ENCODE measurements at places on chromosomes 1 and 21.
A peak's percentile ranks its signal among the peaks of the same experiment; 100 is the strongest.

- DNase-seq = peak; percentile 31
Measured at GRCh38 chr1:236103646-236104218, 38.6 kb upstream of the GPR137B start.

GRCh38 chr1:219120624-219121544 is 52.8 kb upstream of the LYPLAL1 start:
- peak; percentile 68 for DNase-seq

DNA sequence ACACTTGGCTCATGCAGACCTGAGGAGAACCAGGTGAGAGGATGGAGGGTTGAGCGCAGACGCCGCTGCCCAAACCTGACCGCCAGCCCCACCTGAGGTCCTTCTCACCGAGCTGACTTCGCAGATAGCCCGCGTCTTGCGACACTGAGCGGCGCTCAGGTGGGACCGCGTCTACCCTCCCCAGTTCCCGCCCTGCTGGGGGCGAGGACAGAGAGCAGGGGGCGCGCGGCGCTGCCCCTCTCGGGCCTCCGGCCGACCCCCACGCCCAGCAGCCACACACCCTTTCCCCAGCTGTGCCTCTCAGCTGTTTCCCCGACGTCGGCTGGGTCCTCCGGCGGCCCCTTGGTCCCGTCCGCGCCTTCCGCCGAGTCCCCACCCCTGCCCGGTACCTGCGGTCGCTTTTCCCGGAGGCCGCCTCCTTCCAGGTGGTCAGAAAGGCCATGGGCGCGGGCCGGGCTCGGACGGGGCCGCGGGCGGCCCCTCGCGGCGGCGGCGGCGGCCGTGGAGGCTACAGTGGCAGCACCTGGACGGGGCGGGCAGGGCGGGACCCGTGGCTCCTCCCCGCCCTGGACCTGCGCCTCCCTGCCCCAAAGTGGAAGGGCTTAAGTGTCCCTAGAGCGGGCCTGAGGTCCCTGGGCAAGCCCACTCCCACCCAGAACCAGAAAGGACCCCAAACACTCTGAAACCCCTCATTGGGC is 14.4 kb upstream of the TTC39A start:
- DNase-seq = no peak

DNA sequence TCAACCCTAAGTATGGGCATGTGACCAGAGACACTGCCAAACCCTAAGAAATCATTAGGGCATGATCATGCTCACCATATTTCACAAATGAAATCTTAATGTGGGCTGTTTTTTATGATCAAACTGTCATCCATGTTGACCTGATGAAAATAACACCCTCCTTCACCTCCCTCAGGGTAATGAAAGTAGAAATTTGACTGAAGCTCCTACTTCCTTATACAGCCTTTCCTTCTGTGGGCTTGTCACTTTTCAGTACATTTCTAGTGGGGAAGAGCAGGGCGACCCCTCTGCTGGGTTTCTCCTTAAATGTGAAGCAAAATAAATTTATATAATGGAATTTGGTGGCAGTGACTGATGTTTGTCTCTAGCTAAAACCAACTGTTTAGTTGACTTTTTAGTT is 25.9 kb downstream of the IVNS1ABP start:
- no peak for DNase-seq

GRCh38 chr1:43954036-43954435 is 7.3 kb downstream of the IPO13 start:
- no peak for DNase-seq

DNA sequence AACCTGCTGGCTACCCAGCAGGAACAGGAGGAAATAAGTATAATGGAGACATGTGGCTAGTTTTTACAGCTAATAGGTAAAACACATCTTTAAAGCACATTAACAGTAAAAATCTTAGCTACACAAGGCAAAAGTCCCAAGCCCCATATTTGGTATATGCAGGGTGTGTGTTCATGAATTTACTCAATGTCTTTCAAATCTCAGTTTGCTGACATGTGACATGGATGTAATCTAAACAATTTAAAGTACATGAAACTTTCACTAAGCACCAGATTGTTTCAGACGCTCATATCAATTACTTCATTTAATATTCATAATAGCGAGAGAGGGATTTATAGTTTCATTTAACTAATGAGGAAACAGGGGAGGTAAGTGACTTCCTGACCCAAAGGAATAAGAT is 3.9 kb downstream of the TACSTD2 start:
- no peak for DNase-seq

- DNase-seq = no peak
Measured at GRCh38 chr1:171716616-171717015, 25.2 kb downstream of the VAMP4 start.

DNA sequence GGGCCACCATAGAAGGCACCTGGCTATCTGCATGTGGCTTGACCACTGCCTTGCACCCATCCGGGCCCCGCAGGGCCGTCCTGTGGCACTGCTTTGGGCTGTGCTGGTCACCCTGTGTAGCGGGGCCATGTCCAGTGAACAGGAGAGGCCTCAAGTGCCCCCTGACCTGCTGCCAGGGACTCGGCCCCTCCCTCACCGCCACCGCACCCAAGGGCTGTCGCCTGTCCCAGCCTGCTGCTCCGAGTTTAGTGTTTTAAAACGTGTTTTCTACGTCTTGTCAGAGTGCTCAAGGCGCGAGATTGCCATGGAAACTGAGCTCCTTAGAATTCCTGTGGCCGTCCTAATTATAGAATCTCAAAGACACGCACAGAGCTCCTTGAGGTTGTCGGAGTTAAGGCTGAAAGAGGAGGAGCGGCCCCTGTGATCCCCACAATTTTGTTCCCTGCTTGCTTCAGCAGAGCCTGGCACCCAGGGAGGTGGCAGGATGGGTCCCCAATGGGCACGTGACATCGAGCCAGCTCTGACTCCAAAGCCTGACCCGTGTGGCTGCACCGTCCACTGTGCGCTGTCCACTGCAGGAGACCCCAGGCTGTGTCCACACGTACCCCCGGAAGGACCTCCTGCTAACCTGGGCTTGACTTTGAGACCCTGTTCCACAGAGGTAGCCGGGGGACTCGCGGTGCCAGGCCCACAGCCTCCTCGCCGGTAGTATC is 66.2 kb downstream of the FAAP20 start:
- no peak for DNase-seq

DNA sequence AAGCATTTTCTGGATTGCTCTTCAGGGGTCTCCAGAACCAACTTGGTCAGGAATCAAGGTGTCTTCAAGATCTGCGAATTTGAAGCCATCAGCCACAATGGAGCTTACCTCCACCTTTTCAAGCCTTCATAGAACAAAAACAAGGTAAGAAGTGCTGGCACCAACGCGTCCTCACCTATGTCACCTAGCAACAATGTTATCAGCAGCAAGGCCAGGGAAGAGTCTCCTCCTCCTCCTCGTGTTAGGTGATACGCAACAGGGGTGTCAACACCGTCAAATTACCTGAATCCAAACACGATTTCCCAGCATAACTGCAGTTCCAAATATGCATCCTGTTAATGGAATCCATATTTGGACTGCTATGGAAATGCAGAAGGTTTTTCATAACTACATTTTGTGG is 4.1 kb upstream of the TIAM1 start:
- DNase-seq = no peak

DNA sequence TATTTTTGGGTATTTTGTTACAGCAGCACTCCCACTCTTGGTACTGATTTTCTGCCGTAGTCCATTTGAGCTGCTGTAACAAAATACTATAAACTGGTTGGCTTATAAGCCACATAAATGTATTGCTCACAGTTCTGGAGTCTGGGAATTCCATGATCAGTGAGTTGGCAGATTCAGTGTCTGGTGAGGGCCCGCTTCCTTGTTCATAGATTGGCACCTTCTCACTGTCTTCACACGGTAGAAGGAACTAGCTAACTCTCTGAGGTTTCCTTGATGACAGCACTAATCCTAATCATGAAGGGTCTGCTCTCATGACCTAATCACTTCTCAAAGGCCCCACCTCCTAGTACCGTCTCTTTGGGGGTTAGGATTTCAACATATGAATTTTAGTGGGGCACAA is 85.2 kb downstream of the HHAT start:
- no peak for DNase-seq

DNA sequence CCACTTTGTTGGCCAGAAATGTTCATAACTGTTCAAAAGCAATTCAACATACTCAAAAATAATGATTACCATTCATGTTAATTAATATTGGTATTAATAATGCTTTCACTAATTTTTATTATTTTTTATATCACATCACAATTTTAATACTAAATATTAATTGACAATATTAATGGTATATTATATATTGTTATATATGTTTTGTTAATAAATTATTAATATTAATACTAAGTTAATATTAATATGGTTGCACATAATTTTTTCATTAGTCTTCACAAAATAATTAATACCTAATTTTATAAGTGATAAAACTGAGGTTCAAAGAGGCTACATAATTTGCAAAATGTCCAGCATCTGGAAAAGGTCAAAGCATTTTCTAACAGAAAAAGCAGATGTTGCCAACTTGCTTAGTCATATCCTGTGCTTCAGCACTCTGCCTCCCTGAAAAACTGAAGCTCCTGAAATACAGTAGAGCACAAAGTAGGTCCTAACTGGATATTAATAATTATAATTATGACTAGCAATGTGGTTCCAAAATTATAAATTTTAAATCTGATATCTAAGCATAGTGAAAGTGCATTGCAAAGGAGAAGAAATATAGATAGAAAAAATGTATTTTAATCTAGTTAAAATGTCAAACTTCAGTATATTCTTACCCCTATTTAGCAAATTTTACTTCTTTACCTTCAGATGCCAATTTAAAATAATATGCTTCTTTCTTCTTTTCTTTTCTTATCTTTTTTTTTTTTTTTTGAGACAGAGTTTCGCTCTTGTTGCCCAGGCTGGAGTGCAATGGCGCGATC is 123.2 kb upstream of the TNFSF4 start:
- DNase-seq = peak; percentile 55

GRCh38 chr1:116916533-116917445 is 7.1 kb downstream of the PTGFRN start:
- no peak for DNase-seq

Data from HFFc6 (cell line).